ENCODE measurements at places on chromosomes 16 and 17.

DNA sequence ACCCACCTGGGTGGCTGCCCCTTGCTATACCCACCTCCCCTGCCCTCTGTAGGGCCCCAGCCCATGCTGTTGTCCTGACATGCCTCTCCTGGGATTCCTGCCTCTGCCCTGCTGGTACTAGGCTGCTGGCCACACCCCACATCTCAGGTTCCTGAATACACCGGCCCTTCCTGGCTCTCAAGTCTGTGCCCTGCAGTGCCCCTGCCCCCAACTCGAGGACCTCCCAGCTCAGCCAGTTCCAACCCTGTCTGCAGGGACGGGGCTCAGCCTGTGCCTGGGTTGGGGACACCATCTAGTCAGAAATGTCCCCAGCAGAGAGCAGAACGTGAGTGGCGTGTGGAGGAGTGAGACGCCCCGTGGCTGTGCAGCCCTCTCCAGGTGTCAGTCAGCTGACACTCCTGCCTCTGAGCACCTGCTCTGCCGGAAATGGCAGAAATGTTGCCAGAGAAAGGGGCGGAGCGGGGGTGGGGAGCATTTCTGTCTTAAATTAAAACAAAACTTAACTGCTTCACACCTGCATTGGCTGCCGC, 28.7 kb downstream of the ACSF3 start:
- DNase-seq: no peak

GRCh38 chr17:67050471-67051154, 6.3 kb downstream of the CACNG1 start:
- no peak for DNase-seq

GRCh38 chr16:49416001-49416675, 42.5 kb downstream of the C16orf78 start:
- DNase-seq: no peak

DNA sequence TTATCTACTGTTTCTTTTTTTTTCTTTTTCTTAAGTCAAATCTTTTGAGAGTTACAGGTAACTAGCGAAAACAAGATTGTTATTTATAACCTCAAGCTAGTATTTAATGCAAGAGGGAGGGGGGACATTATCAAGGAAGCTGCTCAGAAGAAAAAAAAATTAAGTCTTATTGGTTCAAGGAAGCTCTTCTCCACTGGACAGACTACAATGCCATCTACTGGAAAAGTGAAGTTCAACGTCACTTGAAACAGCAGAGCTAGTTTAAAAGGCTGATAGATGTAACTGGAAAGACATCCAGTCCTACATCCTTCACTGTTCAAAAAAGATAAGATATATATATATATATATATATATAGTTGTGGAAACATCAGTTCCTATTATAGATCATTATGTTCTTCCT, 418.0 kb upstream of the PSMD7 start:
- DNase-seq: peak; percentile 54

GRCh38 chr17:54269881-54270280, 447.2 kb downstream of the KIF2B start:
- DNase-seq: no peak

- no peak for DNase-seq
These were observed 70.1 kb upstream of the SHISA6 start for GRCh38 chr17:11170881-11171280.

GRCh38 chr17:74008196-74008595, 195.3 kb upstream of the RPL38 start:
- DNase-seq: no peak

GRCh38 chr17:179781-180380, 1.6 kb downstream of the DOC2B start:
- no peak for DNase-seq

GRCh38 chr16:11301645-11302501, 20.7 kb upstream of the PRM1 start:
- DNase-seq: no peak

DNA sequence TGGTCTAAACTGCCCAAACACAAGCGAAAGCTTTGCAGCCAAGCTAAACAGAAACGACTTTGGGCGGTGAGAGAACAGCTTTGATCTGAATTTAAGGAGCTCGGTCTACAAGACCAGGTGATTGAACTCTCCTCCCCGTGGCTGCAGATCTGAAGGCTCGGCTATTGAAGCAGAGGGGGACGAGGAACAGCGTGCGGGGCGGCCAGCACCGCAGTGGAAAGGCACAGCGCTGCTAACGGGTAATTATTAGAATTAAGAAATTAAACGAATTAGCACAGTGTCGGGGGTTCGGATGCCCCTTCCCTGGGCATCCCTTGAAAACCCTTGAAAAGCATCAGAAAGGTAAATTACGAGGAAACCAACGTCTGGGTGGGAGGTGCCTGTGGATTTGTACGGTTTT, 431 bp downstream of the TEKT3 start:
- DNase-seq: no peak

GRCh38 chr16:48115299-48115698, 40.5 kb downstream of the ABCC12 start:
- no peak for DNase-seq

GRCh38 chr17:8284126-8284525, 4.3 kb upstream of the RANGRF start:
- no peak for DNase-seq
